ENCODE measurements at places on chromosomes 3 and 15.

DNA sequence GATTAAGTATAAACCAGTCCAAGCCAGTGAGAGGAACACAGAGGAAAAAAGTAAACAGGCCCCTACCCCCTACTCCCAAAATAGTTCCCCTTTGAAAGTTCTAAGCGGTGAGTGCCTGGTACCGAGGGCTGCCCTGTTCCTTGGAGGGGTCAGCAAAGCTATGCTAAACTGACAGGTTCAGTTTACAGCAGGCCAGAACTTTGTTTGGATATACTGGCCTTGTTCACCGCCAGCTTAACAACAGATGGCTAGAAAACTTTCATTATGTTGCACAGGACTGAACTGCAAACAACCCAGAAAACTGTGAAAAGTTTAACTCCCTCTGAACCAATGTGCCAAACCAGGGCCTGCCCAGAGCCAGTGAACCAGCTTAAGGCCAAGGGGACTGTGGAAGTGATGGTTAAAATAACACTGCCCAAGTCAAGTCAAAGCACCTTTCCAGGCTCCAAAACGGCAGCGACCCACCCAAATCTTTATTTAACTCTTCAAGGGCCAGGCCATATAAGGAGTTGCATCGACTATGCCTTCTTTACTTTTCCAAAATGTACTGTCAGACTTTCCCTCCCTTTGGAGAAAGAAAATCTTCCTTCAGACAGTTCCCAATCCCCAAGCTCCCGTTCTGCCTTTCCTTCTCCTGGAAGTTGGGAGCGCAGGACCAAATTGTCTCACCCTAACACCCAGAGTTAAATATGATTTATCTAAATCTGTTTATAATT, 448.0 kb downstream of the FOXP1 start:
- no peak for DNase-seq

- DNase-seq, result no peak
Observed at GRCh38 chr3:184174284-184174645, 390 bp upstream of the AP2M1 start.

- no peak for DNase-seq
Observed at GRCh38 chr3:177743173-177743890, 546.0 kb upstream of the TBL1XR1 start.

GRCh38 chr15:99953886-99954285, 220.6 kb upstream of the LYSMD4 start:
- DNase-seq, result no peak

DNA sequence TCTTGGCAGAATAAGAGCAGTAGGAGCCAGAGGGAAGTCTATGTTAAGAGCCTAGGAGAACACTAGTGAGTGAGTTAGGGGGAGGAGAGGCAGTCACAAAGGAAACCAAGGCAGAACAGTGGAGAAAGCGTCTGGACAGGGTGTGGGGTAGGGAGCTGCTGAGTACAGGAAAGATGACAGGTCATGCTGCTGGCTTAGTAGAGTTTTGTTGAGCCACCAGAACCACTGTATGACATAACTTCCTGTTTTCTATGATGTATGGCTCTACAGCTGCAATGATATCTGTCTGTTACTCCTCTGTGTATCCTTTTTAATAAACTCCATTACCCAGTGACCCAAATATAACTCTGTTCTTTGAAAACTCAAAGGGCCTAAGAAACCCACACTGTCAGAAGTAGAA, 10.6 kb upstream of the STT3B start:
- DNase-seq, result no peak

GRCh38 chr3:129947538-129948240, 26.8 kb upstream of the TRH start:
- DNase-seq, result no peak

DNA sequence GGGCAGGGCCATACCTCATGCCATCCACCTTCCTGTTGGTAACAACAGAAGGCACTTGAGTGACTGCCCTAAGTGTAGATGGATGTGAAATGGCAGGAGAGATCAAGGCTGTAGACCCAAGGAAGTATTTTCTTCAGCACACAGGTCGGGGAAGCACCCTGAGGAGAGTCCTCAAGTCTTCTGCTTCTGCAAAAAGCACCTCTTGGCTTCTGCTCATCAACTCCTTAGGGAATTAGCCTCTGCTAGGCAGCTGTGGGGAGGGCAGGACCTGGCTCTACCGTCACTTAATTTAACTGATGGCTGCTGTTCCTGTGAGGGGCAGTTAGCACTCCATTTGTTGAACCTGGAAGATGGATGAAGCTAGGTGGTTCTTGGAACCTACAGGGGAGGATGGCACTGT, 6.9 kb upstream of the CACNA2D2 start:
- no peak for DNase-seq

All from HT-29 (cell line).